Stimulated activated CD4-positive, alpha-beta T cell treated with anti-CD3 and anti-CD28 coated beads, TNF-alpha, amount 100 ng/mL, for 4 hours (primary cell): ENCODE measurements at places on chromosomes 6 and 20.

- no peak for DNase-seq
Observed at GRCh38 chr6:106677282-106677681, 47.9 kb downstream of the QRSL1 start.

DNA sequence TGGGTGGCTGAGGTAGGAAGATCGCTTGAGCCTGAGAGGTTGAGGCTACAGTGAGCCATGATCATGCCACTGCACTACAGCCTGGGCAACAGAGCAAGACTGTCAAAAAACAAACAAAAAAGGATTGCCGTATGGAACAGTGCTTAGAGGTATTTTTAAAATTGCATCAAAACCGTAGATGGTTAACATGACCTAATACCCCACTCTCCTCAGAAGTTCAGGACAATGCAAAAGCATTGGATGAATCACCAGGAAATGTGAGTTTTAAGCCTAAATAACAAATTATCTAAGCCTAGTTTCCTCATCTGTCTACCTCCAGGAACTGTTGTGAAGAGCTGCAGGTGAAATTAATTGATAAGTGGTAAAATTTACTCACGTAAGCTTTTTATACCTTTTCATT lies 123.8 kb upstream of the ID4 start:
- DNase-seq = no peak

- DNase-seq = no peak
Observed at GRCh38 chr6:39859025-39859424, 66.8 kb downstream of the DAAM2 start.

- peak; percentile 92 for DNase-seq
Observed at GRCh38 chr20:25195014-25195961, at the start of gene ENTPD6. Gene ENTPD6, plus strand, starts transcription at chr20:25195712. Its CDS starts 10,825 bp downstream, at chr20:25206537.

GRCh38 chr6:106387875-106388274 lies 27.4 kb downstream of the CRYBG1 start:
- DNase-seq = no peak
